Renal cortex interstitium (tissue), 15 donors: ENCODE measurements at places on chromosomes 7 and 10.

DNA sequence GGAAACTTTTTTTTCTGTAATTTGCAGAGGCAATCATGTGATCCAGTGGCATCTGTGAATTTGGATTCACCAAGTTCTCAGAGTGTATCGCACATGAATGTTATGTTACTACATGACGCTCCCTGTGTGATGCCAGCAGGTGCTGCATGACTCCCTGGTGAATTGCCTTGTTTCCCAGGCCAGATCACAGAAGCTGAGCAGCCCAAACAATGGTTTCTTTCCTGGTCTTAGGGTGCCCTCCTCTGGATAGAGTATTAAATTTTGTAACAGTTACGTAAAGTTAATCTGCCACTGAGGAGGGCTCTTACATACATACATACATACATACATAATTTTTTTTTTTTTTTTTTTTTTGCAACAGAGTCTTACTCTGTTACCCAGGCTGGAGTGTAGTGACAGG is 3.6 kb downstream of the ZSCAN21 start:
- peak; percentile 47 for DNase-seq

GRCh38 chr7:95776561-95777185 is 4.3 kb downstream of the DYNC1I1 start:
- no peak for DNase-seq

- DNase-seq: no peak
These were observed 28.2 kb downstream of the IL2RA start for GRCh38 chr10:6033954-6034353.

GRCh38 chr10:98060079-98060478 is 29.7 kb upstream of the CRTAC1 start:
- DNase-seq: no peak

GRCh38 chr7:128660596-128660995 is 11.5 kb upstream of the GARIN1A start:
- no peak for DNase-seq

DNA sequence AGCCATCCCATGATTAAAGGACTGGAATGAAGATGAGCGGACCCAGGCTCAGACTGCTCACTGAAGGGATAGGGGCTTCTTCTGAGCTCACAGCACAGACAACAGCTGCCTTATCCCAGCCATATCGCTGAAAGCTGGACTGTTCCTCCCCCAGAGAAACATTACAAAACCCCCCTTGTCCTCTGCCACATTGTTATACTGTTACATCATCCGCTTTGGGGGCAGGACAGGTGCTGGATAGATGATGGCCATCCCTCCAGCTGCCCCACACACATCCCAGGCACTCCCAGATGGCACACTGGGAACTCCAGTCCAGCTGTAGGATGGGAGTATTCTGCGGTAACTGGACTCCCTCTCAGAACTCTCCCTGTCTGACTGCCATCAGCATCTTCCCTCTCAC is 58.7 kb upstream of the BTRC start:
- DNase-seq: no peak

- no peak for DNase-seq
These were observed 406.3 kb downstream of the GALNT17 start for GRCh38 chr7:71538210-71538609.

GRCh38 chr10:50565301-50566083 is 58.3 kb downstream of the SGMS1 start:
- DNase-seq: no peak

GRCh38 chr10:124217906-124218804 is 124.8 kb upstream of the CHST15 start:
- no peak for DNase-seq

GRCh38 chr7:96861-97260 is 95.5 kb upstream of the FAM20C start:
- DNase-seq: no peak

GRCh38 chr7:14339861-14340260 is 350.4 kb upstream of the ETV1 start:
- no peak for DNase-seq

GRCh38 chr10:116995648-116996047 is 9.3 kb downstream of the SHTN1 start:
- no peak for DNase-seq

DNA sequence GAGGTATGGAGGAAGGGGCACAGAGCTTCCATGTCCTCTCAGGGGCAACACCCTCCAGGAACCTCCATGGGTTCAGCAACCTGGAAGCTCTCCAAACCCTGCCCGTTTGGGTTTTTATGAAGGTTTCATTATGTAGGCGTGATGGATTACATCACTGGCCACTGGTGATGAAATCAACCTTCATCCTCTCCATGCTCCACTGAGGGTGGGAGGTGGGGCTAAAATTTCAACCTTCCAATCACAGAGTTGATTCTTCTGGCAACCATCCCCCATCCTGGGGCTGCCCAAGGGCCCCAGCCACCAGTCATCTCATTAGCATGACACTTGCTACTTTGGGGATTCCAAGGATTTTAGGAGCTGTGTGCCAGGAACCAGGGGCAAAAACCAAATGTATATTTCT is 90.1 kb downstream of the TEX36 start:
- no peak for DNase-seq

GRCh38 chr10:102065561-102066398 is 631 bp downstream of the HPS6 start:
- DNase-seq: peak; percentile 27

- DNase-seq: no peak
These were observed 16.6 kb upstream of the AFAP1L2 start for GRCh38 chr10:114420811-114421485.

DNA sequence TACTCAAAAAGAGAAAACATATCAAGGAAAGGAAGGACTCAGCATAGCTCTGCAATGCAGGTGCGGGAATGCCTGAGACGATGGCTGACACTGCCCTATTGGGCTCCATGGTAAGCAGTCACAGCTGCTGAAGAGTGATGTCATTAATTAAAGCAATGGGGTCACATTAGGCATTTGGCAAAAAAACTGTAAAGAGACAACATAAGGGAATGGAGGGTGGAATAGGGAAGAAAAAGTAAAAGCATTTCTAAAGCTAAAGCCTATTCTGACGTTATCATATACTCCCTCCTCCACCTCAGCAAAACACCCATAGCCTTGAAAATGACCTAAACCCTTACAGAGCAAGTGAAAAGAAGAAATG is 38.5 kb upstream of the SPOCK2 start:
- DNase-seq: no peak

GRCh38 chr10:124428207-124428777 is 9.6 kb upstream of the OAT start:
- no peak for DNase-seq

DNA sequence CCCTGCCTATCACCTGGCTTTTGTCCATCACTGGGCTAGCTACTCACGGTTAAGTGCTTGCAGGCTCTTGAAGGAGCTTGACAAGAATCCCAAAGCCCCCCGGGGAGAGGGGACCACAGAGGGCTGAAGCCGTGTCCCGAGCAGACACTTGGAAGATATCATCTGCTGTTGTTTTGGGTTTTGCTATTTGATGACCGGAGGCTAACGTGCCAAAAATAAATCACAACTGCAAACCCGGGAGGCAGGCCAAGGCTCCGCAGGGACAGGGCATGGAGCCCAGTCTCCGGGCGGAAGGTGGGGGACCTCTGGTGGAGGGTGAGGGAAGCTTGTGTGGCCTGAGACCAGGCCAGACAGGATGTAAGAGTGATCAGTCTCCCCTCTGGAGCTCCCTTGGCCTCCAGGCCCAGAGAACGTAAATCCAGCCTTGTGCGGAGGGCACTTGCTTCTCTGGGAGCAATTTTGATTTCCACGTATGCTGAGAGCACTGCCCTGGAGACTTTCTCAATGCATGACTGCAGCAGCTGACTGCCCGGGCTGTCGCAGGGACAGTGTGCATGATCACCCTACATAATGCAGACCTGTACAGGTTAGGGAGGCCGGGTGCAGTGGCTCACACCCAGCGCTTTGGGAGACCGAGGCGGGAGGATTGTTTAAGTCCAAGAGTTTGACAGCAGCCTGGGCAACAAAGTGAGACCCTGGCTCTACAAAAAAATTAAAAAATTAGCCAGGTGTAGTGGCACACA is at the start of gene PHKG1:
Gene PHKG1, minus strand, starts transcription at position 164 of the 743 bp plus-strand sequence. CDS start 4,011 bp downstream, outside the sequence.
- DNase-seq: no peak

GRCh38 chr10:4170633-4171314 is 385.8 kb upstream of the KLF6 start:
- no peak for DNase-seq

DNA sequence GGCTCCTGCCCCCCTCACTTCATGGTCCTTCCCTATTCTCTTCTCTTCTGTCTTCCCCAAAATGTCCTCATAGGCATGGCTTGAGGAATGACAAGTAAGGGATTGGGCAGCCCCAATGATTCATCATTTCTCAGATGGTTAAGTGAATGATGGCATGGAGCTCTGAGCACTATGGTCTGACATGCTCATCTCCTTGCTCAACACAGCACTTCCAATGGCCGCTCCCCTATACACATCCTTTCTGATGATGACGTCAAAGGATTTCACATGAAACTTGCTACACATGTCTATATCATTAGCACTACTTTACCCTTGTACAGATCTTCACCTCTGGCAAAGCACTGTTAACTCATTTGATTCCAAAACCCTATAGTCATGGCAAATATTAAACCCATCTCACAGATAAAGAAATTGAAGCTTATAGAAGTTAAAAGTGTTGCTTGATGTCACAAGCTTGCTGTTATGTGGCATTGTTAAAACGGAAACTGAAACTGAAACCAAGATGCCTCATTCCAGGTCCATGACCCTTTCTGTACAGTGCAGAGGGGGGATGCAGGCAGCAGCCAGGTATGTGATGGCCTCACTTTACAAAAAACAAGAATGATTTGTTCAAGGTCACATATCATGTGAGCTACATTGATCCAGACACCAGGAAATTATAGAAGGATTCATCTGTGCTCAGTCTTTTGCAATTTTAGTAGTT is 90.0 kb upstream of the PLXNA4 start:
- no peak for DNase-seq

DNA sequence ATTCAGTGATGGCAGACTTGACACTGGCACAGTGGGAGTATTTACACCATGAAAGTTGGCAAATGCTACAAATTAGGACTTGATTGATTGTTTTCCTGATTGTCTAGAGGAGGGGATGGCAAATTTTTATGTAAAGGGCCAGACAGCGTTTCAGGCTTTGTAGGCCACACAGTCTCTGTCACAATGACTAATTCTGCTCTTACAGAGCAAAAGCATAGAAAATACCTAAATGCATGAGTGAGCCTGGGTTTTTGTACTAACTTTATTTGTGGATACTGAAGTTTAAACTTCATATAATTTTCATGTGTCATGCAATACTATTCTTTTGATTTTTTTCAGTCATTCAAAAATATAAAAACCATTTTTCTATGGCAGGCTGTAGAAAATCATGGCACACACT is 9.0 kb upstream of the ARMS2 start:
- no peak for DNase-seq

- no peak for DNase-seq
These were observed 44.3 kb downstream of the PFKP start for GRCh38 chr10:3111621-3112163.
